ENCODE measurements at places on chromosomes 12 and 14.

GRCh38 chr12:118290130-118290529 lies 82.6 kb downstream of the TAOK3 start:
- no peak for DNase-seq

DNA sequence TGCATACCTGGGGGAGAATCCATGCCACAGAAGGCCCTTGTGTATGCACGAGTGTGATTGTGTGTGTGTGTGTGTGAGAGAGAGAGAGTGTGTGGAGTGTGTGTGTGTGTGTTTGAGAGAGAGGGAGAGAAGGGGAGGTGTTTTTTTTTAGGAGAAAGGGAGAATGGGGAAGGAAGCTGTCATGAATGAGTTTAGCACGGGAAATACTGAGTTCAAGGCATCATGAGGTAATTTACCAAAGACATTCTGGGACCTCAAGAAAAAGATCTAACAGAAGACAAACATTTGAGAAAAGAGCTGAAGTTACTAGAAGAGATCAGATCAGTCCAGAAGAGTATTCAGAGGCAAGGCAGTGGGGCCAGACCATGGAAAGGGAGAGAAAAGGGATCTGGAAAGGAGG lies 157.1 kb downstream of the TTC7B start:
- no peak for DNase-seq

GRCh38 chr12:53700567-53700966 lies 24.7 kb upstream of the ATP5MC2 start:
- no peak for DNase-seq

DNA sequence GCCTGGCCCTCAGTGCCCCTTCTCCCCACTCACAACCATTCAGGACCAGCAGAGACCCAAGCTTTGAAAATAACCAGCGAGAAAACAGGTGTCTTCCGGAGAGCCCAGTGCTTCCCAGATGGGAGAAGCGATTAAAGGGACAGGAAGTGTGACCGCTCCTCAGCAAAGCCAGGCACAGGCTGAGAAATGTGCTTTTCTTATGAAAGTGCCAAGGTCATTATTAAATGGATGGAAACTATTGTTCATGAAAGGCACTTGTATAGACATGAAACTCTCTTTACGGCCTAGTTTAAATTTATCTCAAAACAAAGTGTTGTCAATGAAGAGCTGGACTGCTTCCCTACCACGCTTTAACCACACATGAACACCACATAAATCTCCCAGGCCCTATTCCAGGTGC lies 210.4 kb downstream of the SPTSSA start:
- no peak for DNase-seq

GRCh38 chr14:70173569-70173968 lies 15.2 kb downstream of the SLC8A3 start:
- DNase-seq, result no peak

DNA sequence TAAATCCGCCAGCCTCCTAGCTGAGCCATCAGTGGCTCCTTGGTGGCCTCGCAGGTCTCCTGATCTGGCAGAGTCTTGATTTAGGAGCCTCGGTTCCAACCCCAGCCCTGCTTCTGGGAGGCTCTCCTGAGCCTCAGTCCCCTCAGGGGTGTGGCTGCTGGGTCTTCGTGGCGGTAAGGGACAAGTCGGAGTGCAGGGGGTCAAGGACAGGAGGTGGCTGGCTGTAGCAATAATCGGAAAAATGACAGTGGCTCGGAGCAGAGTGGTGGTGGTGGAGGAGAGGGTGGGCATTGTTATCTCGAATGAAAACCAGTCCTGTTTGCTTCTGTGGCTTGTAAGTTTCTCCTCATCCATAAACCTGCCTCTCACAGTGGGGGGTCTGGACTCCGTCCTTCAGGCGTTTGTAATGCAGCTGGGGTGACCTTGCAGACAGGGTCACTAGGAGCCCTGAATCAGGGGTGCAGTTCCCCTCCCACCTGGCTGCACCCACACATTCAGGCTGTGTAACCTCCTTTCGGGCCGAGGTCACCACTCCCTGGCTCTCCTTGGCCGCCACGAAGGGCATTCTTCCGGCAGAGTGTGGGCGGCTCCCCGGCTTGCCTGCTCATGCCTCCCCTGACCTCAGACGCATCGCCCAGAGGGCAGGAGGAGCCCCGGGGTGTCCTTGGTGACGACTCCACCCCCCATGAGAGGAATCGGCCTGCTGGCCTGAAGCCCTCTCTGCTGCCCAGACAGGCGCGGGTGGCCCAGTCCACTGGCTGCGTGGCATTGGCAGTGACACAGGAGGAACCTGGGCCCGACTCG lies 8.1 kb downstream of the BCL7A start:
- DNase-seq, result no peak

GRCh38 chr12:46224386-46224785 lies 44.5 kb downstream of the SLC38A1 start:
- DNase-seq, result no peak

DNA sequence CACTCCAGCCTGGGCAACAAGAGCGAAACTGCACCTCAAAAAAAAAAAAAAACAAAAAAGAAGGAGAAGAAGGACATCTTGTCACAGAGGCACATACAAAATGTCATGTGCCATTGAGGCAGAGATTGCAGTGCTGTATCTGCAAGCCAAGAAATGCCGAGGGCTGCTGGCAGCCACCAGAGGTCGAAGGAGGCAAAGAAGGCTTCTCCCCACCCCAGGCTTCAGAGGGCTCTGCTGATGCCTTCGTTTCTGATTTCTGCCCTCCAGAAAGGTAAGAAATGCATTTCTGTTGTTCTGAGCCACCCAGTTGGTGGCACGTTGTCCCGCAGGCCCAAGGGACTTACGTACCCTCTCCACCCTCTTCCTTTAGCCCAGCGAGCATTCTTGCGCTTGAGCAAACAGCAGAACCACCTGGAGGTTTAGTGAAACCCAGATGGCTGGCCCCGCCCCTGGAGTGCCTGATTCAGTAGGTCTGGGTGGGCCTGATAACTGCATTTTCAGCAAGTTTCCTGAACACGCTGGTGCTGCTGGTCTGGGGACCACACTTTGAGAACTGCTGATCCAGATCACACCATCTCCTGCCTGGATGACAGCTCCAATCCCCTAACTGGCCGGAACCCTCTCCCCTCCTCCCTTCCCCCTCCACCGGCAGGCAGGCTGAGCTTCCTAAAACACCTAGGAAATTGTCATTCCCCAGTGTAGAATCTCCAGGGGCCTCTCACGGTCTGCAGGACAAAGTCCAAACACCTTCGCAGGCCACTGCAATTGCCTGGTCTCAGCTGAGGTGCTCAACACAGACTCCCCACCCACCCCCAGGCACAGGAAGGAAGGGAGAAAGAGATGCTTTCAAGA lies 21.1 kb upstream of the SCARB1 start:
- no peak for DNase-seq

DNA sequence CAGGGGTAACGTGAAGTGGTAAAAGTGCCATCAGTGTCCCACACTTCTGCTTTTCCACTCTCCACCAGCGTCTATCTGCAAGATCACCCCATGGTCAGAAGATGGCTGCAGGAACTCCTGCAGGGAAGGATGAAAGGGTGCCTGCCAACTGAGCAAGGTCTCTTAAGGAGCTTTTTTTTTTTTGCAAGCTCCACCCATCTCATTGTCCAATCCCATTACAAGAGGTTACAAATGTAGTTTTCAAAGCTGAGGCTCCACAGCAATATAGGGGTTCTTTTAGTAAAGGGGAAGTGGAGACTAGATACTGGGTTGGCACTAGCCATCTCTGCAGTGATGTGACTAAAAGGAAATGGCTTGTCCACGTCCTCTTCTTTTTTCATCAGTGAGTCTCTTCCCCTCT lies 5.9 kb upstream of the BHLHE41 start:
- no peak for DNase-seq

- no peak for DNase-seq
These were observed 19.2 kb upstream of the LGALS3 start for GRCh38 chr14:55109836-55110235.

All from SIG-M5 (cell line).